ENCODE measurements at places on chromosomes 13 and 19.

DNA sequence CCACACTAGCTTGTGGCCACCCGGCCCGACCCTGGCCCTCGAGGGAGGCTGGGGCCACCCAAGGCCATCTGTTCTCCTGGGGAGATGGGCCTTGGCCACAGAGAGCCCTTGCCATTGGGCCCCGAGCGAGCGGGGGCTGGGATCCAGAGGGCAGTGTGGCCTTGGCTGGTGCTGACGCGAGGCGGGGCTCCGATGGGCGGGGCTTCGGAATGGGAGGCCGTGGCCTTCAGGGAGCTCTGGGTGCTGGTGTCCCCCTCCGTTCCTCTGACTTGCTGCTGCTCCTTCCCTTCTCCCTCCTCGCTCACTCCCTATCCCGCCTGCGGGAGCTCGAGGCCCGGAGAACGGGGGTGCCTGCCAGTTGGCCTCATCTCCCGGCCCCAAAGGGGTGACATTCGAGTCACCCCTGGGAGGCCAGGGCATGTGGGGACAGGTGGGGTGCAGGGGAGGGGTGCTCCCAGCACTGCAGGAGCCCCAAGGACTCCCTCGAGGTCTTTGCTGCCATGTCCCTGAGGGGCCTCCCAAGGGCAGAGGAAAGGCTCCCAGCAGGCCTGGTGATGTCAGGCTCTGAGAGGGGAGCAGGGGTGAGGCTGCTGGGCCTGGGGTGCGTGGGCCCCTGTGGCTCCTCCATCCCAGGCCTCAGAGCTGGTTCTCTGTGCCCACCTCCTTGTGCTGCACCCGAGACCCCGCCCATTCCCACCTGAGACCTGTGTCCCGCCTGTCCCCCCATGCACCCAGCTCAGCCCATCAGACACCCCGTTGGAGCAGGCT lies 4.2 kb downstream of the NCLN start:
- DNase-seq, result no peak

- DNase-seq, result no peak
These were observed 40.6 kb downstream of the PHF11 start for GRCh38 chr13:49536144-49536873.

GRCh38 chr19:10334588-10335351 lies 1.4 kb upstream of the RAVER1 start:
- no peak for DNase-seq

GRCh38 chr13:21849323-21849722 lies 178.4 kb downstream of the FGF9 start:
- DNase-seq, result no peak

DNA sequence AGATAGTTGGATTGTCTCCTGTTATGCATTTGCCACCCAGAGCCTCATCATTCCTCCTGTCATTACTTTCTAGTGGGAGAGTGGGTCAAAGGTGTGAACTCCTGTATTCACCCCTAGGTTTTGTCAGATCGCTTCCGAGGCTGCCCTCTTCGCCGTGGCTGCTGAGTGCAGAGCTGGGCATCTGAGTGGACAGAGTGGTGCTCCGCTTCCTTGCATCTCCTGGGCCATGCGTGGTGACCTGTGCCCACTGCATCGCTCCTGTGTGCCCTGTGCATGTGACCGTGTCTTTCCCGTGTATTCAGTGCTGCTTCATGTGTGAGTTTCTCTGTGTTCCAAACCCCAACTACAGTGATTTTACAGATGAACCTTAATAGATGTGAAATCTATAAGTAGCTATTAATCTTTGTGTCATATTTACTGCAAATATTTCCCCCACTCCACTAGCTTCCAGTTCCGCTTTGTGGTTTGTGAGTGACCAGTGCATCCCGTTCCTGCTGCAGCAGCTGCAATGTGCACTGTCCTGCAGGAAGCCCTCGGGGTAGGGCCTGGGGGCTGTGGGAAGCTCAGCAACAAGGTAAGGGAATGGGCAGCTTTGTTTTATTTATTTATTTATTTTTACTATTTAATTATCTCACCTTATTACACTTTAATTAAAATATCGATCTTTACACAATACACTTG lies 53.1 kb downstream of the C13orf46 start:
- DNase-seq, result no peak

GRCh38 chr13:32124743-32125142 lies 93.2 kb downstream of the FRY start:
- no peak for DNase-seq

- DNase-seq, result no peak
These were observed 433.7 kb downstream of the DIAPH3 start for GRCh38 chr13:59730026-59730425.

- no peak for DNase-seq
These were observed 14.9 kb downstream of the POP4 start for GRCh38 chr19:29620931-29621351.

DNA sequence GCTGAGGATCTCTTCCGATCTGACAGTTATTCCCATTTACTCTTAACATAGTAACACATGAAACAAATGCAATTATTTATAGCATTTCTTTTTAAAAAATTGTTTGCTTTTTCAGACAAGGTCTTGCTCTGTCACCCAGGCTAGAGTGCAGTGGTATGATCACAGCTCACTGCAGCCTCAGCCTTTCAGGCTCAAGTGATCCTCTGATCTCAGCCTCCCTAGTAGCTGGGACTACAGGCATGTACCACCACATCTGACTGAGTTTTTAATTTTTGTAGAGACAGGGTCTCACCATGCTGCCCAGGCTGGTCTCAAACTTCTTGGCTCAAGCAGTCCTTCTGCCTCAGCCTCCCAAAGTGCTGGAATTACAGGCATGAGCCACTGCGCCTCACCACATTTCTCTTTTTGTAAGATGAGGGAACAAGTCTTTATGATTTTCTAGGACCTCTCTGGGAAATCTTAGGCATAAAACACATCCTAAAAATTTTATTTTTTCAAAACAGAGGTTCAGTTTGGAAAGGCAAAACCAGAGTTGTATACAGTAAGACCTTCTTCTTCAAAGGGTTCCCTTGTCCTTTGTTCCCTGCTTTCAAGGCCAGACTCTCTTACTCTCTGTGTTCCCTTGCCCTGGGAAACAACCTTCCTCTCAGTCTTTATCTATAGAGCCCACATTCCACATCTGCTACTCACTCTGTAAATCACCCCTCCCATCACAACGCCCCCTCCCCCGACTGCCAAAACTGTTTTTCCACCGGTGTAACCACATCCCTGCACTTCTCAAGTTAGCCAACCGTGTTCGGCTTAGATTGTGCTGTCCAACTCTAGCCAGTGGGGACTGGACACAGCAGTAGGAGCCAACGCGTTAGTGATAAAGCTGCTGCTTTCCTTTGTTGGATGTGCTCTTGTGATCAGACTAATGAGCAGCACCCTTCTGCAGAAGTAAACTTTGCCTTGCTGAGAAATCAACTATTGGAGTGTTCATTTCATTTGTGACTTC lies 56.2 kb downstream of the DHRS12 start:
- no peak for DNase-seq

GRCh38 chr13:102847272-102848234 lies 1.7 kb downstream of the ERCC5 start:
- DNase-seq, result no peak

- no peak for DNase-seq
These were observed 7.0 kb downstream of the PPP5C start for GRCh38 chr19:46353730-46354528.

GRCh38 chr19:1068009-1069001 lies 1.3 kb downstream of the ARHGAP45 start:
- DNase-seq, result no peak

DNA sequence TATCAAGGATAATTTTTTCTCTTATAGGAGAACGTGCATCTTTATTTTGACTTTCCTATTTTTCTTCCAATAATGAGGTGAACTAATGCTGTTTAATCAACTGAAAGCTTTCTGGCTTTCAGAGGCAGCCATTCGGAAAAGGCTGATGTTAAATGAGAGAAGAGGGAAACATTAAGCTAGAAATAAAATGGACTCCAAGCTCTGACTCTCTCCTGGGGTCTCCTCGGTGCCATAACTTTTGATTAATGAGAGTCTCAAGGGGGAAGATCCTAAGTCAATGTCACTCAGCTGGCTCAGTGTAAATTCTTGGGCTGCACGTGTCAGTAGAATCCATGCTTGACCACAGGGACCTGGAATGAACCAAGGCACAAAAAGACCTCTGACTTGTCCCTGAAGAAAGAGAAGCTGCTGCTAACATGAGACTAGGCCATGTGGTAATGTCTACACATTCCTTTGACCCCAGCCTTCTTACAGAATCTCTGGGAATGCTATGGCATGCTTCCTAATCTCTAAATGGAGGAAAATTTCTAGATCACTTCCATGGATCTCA lies 152.2 kb upstream of the RFC3 start:
- DNase-seq, result no peak

DNA sequence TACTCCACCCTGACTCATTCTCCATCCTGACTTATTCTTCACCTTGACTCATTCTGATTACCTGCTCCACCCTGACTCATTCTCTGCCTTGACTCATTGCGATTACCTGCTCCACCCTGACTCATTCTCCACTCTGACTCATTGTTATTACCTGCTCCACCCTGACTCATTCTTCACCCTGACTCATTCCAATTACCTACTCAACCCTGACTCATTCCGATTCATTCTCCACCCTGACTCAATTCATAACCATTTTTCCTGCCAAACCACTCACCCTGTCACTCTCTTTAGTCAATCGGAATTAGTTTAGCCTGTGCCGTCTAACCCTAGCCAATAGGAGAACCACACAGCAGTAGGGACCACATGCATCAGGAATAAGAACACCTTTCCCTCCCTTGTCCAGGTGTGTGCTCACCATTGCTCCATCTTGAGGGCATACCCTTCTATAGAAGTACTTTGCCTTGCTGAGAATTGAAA lies 1227.4 kb upstream of the PCDH20 start:
- no peak for DNase-seq

GRCh38 chr13:50361282-50361681 lies 346.0 kb downstream of the KCNRG start:
- DNase-seq, result no peak

DNA sequence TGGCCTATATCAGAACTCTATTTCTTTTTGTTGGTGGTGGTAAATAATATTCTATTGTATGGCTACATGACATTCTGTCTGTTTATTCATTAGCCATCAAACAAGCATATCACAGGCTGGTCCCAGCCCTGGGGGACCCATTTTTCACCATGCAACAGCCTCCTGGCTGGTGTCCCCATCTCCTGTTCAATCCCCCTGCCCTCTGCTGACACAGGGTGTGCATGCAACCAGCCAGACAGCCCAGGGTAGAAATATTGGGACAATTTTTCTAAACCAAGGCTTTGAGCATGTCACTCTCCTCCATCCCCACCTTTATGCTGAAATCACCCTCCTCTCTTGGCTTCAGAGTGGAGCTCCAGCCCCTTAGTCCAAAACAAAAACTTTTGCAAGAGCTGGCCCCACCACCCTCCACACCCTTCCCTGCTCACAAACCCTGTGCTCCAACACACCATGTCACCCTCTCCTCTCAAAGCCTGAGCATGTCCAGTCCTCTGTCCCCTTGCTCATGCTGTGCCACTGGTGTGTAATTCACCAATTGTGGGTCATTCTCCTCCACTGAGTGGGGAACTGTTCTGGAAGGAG lies 153.0 kb upstream of the UQCRFS1 start:
- DNase-seq, result no peak

GRCh38 chr19:52992109-52993004 lies 21.4 kb upstream of the ERVV-1 start:
- no peak for DNase-seq

DNA sequence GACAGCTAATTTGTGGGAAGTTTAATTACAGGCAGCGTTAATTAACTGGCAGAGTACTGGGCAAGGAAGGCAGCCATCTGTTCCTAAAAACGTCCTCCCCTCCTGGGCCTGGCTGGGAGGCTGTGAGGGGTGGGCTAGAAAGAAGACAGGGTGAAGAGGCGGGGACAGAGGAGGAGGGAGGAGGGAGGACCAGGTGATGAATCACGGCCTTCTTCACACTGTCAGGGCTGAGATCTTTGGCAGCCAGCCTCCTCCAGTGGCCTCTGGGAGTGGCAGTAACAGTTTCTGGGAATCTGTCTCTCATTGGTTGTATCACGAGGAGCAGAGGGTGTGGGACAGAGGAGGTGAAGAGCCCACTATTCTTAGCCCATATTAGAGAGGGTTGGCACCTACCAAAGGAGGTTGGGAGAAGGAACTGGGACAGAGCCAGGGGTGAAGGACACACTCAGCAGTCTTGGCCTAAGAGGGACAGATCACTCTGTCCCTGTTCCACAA lies 9.6 kb upstream of the ZNRF4 start:
- DNase-seq, result no peak

DNA sequence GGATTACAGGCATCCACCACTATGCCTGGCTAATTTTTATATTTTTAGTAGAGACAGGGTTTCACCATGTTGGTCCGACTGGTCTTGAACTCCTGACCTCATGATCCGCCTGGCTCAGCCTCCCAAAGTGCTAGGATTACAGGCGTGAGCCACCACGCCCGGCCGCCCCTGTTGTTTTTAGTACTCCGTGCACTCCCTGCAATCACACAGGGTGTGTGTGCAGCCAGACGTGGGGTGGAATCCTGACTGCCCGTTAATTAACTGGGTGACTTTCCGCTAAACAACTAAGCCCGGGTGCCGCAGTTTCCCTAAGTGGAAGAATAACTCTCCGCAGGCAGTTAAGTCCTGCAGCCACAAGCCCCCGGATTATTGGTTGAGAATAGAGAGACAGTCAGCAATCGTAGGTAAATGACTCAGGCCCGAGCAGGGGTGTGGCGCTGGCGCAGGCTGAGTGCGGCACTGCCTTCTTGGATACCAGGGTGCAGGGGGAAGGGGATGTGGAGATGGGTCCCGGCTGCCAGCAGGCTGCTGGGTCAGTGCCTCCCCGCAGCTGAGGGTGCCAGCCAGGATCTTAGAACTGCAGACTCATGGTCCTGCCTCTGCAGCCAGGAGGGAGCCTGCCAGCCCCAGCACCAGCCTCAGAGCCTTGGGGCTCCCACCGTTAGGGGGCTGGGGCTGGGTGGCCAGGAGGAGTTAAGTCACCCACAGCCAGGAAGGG lies 6.1 kb upstream of the FXYD3 start:
- DNase-seq, result no peak
